ENCODE measurements at places on chromosomes 7 and 10. TPM values are rescaled to one million over a fixed set of nuclear protein-coding genes. Genes with fewer than 3 reads are reported as not detected.

DNA sequence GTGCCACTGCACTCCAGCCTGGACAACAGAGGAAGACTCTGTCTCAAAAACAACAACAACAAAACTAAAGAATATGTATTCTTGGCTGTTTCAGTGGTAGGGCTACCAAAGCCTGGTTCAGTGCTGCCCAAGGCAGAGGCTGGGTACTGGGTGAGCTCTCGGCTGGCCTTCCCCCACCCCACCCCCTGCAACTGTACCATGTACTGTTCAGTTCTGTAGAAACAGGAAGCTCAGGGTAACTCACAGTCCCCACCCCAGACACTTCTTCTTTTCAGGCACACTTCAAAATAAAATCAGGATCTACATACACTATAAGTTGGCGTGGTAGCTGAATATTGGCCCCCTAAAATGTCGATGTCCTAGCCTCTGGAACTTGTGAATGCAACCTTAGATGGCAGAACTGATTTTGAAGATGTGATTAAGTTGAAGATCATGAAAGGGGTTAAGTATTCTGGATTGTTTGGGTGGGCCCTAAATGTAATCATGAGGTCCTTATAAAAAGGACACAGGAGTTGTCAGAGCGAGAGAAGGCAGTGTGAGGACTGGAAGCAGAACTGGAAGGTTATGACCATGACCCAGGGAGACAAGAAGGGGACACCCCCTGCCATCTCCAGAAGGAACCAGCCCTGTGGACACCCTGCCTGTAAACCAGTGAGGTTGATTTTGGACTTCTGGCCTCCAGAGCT lies 31.2 kb downstream of the TBXAS1 start:
- DNase-seq, result no peak

- no peak for DNase-seq
Measured at GRCh38 chr10:56296618-56297017, 64.4 kb downstream of the ZWINT start.

- DNase-seq, result no peak
Measured at GRCh38 chr7:145700488-145700887, 416.1 kb upstream of the CNTNAP2 start.

SAP25 gene
- total RNA-seq, result 2.4 TPM

- no peak for DNase-seq
Measured at GRCh38 chr10:31819391-31819820, 109.2 kb downstream of the ARHGAP12 start.

DNA sequence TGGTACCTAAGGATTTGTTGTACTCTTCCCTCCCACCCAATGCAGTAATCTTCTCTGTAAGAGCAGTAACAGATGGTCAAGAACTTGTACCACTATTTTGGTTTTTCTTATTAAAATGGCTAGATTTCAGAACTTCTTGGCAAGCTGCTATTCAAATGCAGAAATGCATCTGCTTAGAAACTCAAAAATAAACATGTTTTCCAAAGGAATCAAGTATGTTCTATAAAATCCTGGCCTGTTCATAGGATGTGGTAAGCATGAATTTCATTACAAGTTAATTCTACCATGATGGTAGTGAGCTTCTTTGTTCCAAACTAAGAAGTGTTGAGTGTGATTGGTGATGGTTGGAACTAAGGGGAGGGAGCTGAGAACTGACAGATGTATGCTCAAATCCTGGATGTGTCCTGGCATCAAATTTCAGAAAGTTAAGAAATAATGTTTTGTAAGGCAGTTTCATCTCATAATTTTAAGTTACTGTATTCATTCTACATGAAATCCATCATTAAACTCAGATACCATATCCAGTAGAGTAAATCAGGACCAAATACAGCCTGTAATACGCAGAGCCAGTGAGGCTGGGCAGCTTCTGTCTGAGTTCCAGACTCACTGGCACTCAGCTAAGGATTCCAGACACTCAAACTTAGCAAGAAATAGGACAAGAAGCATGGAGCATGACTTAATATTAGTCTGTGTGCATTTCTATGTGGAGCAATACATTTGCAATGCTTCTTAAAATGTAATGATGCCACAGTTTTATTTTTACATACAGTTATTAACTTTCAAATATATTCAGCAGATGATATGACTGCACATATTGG lies 119.6 kb downstream of the TES start:
- DNase-seq, result no peak

DNA sequence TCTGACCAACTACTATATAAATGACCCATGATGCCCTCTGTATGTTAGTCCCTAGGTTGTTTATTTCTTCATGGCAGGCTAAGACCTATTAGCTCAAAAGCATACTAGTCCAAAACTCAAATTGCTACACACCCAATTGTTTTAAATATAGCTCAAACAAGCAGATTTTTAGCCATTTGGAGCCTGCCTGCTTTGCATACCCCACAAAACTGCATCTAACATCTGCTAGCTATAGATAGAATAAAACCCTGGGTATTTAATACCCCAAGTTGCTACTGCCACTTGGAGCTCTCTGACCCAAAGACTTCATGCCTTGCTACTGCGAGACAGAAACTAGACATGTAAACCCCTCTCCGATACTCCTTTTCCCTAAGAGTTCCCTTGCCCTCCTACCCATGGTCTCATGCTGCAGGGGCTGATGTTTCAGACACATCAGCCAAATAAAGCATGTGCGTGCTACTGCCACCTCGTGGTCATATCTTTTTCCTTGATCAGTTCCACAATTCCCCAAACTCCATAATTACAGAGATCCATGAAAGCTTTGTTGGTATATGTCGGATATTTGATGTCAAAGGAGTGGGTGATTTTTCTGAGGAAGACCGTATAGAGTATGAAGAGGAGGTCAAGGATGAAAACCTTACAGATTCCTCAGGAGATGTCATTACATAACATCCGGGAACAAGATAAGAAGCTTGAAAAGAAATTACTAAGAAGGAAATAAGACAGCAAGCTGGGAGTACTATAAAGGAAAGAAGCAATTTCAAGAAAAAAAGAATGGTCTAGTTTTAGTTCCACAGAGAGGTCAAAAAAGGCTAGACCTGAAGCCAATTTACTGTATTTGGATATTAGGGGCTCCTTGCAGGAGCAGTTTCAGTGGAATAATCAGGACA lies 386.6 kb downstream of the SH2D4B start:
- DNase-seq, result peak; percentile 56

DNA sequence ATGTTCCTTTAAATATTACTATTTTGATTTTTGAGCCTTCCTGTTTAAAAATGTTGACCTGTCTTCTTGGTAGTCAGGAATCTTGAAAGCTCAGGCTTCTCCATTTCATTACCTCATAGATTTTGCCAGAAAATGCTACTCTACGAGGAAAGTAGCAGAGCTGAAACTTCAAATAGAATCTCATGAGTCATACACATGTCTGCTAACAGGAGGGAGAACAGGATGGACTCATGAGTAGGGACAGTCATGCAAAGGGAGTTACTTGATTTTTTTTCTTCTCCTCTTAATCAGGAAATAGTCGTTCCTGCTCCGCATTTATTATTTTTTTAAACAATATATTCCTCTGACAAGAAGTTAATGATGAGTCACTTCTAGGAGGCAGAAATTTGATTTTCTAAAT lies 37.0 kb upstream of the MINDY3 start:
- peak; percentile 46 for DNase-seq

- DNase-seq, result no peak
Measured at GRCh38 chr7:157402911-157403534, 66.2 kb downstream of the DNAJB6 start.

DNA sequence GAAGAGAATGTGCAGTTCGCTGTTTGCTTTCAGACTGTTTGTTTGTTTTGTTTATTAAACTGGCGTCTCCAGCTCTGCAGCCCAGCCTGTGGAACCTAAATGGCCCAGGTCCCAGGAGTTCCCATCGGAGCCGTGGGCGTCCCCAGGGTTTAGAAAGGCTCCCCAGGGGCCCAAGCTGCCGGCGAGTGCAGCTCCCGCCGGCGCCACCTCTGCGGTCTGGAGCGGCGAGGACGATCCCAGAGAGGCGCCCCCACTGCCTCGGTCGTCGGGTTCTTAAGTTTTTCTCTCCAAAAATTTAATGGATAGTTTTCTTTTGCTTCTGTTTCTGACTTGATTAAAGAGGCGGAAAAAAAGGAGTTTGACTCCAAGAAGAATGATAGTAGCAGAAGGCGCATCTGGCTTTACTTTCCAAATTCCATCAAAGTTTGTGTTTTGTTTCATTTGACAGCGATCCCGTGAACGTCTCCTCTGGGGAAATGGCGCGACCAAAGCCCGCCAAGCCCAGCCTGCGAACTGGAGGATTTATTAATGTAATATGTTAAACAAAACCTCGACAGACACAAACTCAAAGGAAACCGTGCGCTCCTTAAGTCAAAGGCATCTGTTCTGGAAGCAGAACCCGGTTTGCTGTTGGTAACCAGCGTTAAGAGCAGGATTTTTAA lies 718 bp upstream of the FZD1 start:
- no peak for DNase-seq

GRCh38 chr7:77649716-77650349 lies 46.4 kb upstream of the RSBN1L start:
- peak; percentile 16 for DNase-seq
